Naive B cell (primary cell): ENCODE measurements at places on chromosomes 5 and 9.

- DNase-seq: no peak
Measured at GRCh38 chr9:28542928-28543327, 969.6 kb upstream of the C9orf72 start.

- no peak for DNase-seq
Measured at GRCh38 chr9:24986331-24986730, 440.6 kb upstream of the IZUMO3 start.

DNA sequence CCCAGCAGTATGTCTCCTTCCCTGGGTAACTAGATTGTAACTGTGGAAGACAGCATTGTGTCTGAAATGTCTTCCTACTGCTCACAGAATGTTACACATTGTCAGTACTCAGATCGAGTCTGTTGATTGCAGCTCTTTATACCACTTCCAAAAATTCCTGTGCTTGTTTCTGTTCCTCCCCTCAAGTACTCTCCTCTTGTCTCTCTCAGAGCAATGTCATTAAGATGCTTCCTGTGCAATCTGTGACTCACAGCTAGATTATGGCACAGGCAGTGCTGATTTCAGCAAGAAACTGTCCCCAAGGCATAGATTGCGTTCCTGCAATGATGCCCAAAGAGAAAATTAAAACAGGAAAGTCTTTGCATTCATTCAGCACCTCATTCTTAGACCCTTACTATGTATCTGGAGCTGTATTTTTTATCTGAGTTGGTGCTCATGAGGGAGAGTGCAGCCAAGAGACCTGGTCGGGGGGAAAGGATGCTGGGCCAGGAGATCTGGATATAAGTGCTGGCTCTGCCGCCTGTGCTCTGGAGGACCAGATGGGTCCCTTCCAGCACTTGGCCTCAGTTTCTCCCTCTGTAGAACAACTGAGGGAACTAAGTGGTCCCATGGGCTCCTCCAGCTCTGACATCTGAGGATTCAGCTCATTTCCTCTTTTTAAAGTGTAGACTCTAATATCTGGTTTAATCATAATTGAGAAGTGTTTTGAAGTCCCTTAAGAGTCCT, 40.8 kb upstream of the GNPDA1 start:
- DNase-seq: no peak

DNA sequence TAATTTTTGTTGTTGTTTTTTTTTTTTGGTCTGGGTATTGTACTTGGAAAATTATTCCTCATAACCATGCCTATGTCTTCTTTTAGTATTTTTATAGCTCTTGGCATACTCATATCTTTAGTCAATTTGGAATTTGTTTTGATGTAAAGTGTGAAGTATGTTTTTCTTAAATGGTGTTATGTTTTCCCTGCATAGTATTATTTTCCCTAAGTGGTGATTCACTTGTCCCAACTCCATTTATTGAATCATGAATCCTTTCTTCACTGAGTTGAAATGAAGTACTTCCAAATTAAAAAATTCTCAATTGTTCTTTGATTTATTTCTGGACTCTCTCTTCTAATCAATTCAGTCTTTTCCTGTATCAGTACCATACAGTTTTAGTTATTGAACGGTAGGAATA, 46.5 kb downstream of the POLK start:
- no peak for DNase-seq

GRCh38 chr5:1152771-1153282, 41.0 kb upstream of the SLC12A7 start:
- DNase-seq: no peak

DNA sequence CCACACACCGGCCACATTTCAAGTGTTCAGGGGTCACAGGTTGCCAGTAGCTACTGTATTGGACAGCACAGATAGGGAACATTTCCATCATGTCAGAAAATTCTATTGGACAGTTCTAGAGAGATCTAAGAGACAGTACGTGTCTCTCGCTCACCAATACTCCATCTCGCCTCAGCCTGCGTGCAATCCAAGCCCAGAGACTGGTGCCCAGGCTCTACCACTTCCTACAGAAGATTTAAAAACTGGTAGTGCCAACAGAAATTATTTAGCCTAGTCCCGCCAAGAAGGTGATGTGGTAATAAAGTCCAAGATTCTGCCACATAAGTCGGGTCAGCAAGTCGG, 390 bp upstream of the SNX2 start:
- no peak for DNase-seq

GRCh38 chr9:37309136-37309535, 113.4 kb upstream of the GRHPR start:
- peak; percentile 39 for DNase-seq

DNA sequence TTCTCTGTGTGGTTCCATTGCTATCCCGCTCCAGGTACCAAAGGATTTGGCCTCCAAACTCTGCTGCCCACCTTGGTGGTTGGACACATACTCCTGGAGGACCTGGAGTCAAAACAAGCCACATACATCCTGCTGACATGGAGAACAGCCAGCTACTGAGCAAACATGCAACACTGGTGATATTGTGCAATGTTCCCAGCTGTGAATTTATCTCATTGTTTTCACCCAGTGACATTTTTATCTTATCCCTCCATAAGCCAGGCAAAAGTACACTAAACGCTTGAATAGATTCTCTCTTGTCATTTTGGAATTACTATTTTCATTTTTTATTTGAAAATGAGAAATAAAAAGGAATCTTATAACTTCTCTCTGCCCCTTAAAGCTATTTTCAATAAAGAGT, 11.1 kb upstream of the CTSL start:
- DNase-seq: no peak

DNA sequence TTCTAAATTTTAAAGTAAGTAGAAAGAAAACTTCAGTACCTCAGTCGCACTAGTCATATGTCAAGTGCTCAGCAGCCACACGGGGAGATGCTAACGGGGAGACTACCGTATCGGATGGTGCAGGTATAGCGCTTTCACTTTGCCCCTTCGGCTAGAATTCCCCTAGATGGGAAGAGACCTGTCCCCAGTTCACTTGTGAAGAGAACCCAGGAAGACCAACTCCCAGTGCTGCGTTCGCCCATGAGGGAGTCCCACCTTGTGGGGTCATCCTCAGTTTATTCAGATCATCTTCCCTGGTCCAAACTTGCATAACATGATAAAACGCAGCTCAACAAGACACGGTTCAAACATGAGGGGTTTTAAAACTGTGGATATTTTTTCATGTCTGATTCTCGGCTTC, 87.3 kb downstream of the LHFPL2 start:
- DNase-seq: no peak

GRCh38 chr5:17241635-17242034, 24.2 kb downstream of the BASP1 start:
- DNase-seq: no peak

GRCh38 chr9:112248722-112249121, 73.6 kb upstream of the SUSD1 start:
- no peak for DNase-seq

- DNase-seq: no peak
Measured at GRCh38 chr5:73151766-73152410, 21.1 kb upstream of the TMEM174 start.
